ENCODE measurements at places on chromosomes 3 and 15.
A peak's percentile ranks its signal among the peaks of the same experiment; 100 is the strongest.

DNA sequence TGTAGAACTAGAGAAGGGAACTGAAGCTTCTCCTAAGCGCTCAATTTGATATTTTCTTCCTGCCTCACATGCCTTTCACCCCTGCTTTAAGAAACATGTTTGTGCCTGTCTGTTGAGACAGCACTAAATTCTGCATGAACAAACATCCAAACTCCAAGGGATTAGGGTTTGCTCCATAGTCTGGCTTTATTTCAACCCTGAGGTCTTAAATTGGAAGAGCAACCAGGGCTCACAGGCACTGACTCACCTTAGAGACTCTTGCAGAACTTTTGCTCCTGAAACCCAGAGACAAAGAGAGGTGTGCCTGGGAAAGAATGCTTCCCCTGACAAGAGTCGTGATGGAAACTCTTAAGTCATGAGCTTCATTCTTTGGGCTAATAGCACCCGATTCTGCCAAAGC is 393.9 kb upstream of the MCTP2 start:
- DNase-seq = no peak

DNA sequence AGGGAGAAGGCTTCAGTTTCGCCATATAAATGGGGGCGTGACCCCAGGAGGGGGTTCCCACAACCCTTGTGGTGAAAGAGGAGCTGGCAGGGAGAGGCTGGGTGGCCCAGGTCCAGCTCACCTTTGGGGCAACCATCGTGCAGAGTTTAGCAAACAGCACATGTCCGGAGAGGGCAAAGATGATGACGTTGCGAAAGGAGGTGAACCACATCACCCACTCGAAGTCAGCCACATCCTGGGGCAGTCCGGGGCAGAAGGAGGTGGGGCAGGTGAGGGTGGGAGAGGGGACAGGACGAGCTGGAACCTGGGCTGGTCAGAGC is 3.7 kb downstream of the HHATL start:
- no peak for DNase-seq

DNA sequence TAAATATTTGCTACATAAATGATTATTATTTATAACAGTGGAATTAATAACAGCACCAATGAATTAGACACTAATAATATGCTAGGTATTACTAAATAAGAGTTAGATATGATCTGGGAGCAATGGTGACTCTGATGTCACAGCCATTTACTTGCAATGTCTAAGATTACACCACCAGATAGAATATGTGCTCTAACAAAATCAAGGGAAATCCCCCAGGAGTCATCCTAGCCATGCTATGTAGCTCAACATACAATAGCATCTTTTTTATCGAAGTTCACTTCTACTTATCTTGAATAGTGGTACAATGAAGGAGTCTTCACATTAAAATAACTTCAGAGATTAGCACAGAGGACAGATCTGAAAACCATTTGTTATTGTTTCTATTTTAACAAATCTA is 154.0 kb downstream of the FMN1 start:
- DNase-seq = no peak

- no peak for DNase-seq
These were observed 19.0 kb downstream of the C2CD4A start for GRCh38 chr15:62085740-62086139.

DNA sequence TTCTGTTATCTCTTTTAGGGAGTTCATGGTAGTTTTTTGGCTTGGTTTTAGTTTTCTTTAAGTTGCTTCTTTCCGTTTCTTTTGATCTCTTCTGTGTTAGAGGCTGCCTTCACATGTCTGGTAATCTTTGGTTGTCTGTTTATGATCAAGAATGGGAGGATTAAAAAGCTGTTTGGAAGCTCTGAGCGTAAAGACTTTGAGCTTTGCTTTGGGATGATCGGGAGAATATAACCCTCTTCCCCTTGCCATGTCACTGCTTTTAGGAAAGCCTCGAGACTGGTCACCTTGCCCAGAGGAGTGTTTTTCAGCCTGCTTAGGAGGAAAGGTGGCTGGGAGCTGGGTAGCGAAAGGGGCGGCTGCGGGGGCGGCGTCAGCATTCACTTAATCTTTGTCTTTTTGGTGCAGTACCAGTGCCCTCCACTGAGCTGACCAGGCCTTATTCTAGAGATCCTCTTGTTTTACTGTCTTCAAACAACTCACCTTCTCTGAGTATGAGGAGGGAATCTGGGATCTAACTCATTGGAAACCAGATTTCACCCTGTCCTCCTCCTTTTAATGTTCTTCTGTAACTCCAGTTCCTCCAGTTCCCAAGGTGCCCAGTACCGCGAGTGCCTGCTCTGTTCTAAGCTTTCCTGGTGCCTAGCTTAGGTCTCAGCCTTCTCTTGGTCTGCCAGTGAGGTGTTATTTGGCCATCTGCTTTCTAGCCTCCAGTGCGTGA is 15.5 kb downstream of the TATDN2 start:
- no peak for DNase-seq

DNA sequence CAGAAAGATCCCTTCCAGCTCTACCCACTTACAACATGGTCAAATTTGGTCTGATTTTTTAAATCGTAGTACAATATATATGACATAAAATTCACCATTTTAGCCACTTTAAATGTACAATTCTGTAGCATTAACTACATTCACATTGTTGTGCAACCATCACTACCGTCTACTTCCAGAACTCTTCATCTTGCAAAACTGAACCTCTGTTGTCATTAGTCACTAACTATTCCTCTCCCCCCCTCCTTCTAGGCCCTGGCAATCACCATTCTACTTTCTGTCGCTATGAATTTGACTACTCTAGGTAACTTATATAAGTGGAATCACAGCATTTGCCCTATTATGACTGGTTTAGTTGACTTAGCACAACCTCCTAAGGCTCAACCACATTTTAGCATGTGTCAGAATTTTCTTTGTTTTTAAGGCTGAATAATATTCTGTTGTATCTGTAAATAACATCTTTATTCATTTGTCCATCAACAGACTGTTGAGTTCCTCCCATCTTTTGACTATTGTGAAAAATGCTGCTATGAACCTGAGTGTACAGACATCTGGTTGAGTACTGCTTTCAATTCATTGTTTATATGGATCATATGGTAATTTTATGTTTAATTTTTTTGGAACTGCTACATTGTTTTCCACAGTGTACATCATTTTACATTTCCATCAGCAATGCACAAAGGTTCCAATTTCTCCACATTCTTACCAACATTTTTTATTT is 35.5 kb upstream of the CCR2 start:
- DNase-seq = no peak

DNA sequence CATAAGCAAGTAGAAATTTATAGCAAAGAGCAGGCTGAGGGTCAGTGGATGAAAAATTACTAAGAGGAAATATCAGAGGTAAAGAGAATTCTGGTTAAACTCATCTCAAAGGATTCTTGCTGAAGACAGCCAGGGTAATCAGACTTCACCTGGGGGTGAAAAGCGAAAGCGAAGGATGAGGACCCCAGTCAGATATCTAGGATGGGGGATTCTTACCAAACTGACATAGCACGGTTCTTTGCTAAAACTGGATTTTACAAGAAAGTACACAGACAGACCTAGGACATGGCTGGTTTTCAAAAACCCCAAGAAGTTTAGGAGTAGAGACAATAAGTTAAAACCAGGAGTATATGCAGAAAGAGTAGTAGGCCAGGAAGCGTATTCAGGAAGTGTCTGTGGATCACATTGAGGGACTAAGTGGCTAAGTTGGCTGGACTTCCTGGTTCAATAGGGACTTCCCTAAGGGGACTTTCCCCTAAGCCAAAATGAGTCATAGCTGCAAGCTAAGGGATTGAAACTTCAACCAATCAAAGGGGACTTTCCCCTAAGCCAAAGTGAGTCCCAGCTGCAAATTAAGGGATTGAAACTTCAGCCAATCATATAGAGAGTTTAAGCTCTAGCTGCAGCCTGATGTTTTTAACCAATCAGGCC is 2.4 kb upstream of the CFAP91 start:
- no peak for DNase-seq

DNA sequence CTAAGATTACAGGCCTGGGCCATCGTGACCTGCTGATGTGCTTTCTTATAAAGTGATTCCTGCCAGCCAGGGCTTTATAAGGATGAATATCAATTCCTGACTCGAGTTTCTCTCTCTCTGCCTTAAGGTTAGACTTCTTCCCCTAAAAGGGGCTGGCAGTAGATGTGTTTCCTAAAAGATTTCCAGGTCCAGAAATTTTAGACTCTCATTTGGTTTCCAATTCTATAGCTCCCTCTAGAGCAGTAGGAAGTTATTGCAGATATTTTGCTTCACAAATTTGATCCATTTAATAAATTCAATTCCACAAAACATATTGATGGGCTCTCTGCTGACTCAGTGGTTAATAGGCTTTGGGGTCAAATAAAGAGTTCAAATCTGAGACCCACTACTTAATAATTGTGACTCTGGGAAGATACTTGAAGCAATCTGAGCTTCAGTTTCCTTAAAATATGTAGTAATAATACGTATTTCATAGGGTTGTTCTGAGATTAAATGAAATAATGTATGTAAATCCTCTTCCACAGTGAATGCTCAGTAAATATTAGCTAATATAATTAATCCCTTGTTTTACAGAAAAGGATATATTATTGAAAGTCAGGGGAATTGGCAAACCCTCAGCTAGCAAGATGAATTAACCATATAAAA is 2.1 kb downstream of the TRIM69 start:
- DNase-seq = peak; percentile 33

GRCh38 chr3:161208931-161209330 is 12.2 kb upstream of the NMD3 start:
- DNase-seq = no peak

DNA sequence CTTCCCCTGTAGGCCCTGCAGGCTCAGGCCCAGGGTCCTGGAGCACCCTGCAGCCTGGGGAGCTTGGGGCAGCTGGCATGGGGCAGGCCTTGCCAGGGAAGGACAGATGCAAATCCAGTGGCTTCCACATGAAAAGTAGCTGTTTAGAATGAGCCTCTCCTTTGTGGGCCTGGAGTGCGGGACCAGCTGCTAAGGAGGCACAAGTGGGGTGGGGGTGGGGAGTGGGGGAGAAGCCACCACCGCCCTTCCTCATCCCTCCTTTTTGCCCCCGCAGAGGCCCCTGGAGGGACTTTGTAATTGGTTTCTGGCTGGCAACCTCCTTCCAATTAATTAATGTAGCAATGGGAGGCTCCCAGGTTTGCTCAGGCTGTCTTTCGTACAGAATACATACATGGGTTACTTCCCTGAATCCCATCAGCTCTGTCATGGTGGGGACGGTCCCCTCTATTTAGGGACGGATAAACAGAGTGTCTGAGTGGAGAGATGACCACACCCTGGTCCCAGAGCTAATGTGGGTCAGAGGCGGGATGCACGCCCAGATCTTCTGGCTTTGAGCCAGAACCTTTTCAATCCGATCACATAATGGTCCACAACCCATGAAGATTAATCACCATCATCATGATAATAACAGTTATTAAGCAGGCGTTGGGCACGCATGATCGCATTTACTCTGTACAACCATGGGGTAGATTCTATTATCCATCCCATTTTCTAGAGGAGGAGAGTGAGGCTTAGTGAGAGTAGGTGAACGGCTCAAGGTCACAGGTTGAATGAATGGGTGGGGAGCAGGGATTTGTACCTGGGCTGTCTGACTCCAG is 6.2 kb downstream of the CORO2B start:
- no peak for DNase-seq

DNA sequence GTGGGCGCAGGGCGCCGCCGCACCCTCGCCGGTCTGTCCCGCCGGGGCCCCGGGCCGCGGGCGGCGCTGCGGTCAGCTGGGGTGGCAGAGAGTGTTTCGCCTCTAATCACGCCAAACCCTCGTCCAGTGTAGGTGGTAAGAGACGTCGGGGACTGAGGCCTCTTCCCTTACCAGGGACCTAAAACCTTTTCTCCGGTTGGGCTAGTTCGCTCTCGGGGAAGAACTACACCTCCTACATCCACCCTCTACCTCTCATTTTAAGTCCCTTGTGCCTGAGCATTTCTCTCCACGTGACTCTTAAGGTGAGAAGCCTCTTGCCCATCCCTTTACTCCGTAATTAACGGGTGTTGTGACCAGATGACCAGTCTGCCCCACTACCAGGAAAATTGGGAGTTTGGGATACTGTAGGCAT is 520 bp downstream of the TMEM42 start:
- peak; percentile 20 for DNase-seq

GRCh38 chr15:62545467-62546227 is 380.6 kb upstream of the C2CD4B start:
- DNase-seq = no peak

DNA sequence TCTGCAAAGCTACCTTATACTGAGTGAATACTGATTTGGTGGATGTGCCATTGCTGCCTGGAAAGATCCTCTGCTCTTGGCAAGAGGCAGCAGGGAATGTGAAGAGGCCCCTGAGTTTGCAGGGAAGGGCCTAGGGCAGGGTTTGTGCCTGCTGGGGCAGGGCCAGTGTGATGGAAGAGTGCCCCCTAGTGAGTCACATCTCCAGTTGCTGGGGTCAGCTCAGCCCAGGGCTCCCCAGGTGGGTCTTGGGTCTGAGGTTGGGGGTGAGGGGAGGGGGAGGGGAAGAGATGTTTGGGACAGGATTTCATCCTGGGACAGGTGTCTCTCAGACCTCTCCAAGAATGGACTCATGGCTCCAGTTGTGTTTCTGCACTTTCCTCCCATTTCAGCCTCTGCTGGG is 4.1 kb upstream of the AMOTL2 start:
- DNase-seq = no peak

DNA sequence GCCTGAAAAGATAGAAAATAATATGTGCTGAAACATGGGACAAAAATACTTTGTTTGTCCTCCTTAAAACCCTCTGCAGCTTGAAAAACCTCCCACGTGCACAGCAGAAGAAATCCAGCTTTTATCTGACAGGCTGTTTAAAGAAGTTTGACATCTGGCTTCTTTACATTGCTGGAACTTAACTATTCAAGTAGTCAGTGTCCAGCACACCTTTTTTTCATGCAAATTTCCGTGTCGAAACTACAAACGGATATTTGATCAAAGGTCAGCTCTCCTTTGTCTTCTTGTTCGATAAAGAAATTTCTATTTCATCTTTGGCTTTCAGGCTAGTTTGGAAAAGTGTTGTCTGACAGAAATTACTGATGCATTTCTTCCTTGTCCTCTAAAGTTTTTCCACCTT is 66.8 kb upstream of the KBTBD8 start:
- no peak for DNase-seq

DNA sequence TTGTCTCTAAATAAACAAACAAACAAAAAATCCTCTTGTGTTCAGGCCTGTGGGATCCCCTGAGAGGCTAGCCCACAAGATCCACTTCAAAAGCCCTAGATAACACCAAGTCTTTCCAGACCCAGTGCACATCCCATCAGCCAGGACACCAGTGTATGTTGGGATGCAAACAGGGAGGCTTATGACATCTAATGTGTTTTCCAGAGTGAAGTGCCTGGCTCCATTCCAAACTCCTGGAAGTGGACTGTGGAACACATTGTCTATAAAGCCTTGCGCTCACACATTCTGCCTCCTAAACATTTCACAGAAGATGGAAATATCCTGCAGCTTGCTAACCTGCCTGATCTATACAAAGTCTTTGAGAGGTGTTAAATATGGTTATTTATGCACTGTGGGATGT is 57.0 kb downstream of the MLH1 start:
- DNase-seq = no peak

- DNase-seq = no peak
These were observed 52.3 kb downstream of the CCNL1 start for GRCh38 chr3:157107644-157108133.
